ENCODE measurements at places on chromosomes 5 and 9.

DNA sequence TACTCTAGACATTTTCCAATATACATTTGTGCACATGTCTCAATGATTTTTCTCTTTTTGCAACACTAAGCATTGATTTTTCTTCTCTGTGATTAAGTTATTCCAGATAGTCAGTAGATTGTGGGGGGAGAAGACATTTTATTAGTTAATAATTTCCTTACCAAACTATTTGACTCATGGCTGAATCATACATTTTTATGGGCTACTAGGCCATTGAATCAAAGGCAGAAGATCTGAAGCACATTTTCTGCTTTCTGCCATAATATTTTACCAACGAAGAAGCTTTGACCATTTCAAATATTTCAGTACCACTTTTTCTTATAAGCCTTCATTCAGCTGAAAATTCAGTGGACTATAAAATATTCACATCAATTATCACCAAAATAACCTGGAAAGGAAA lies 175.6 kb downstream of the IRX2 start:
- no peak for DNase-seq

GRCh38 chr9:33852216-33852826 lies 35.4 kb downstream of the UBE2R2 start:
- DNase-seq = no peak

DNA sequence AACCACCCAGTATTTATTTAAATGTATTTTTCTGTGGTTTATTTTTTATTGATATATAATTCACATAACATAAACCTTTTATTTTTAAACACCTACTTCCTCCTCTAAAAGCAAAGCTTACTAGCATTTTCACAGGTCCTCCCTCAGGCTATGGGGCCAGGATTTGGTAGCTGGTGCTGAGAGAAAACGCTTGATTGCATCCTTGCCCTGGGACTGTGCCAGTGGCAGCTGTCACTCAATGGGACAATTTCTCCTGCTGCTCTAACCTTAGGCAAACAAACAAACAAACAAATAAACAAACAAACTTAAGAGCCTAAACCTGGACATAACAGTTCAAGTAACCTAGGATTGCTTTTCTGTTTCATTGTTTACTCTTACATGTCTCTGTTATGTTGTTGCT lies 102.7 kb downstream of the FOCAD start:
- DNase-seq = no peak

DNA sequence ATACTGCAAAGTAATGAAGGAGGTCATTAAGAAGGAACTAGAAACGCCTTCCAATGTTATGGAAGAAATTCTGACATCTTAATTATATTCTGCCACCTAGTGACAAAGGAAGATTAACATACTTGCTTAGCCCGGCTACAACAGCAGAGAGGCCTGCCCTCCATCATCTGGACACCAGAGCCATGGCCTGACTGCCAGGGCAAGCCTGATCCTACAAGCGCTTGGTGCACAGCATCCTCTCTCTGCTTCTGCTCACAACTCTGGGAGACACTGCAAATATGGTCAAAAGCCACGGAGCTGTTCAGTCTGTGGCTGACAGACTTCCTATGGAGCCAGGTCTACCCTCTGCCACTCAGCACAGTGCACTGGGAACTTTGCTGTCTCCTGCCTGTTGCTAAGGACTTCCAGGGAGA lies 87.3 kb upstream of the SLC44A1 start:
- DNase-seq = no peak

GRCh38 chr5:13640270-13640669 lies 304.2 kb downstream of the DNAH5 start:
- DNase-seq = no peak

DNA sequence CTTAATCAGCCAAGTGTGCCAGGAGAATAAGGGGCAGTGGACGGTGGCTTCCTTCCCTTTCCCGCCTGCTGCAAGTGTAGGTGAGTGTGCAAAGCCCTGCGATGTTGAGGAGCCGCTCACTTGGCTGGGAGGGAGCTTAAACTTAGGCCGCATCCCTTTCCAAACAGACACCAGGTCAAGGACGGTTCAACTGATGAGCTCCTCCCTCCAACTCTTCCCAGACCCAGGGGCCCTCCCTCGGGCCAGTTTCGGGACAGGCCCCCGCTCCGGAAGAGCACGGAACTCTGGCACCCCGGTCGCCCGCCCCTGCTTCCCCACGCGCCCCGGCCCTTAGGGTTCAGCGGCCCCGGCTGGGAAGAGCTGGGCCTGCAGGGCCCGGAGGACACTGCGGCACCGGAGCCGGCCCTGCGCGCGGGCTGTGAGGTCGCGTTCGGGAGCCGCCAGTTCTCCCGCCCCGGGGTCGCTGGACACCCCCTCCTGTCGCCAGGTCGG lies 481 bp downstream of the MRPL36 start:
- DNase-seq = no peak

Measured in GM12864 (cell line).